Spinal cord (tissue), 10 donors: ENCODE measurements at places on chromosomes 3 and 15. TPM values are rescaled to one million over a fixed set of nuclear protein-coding genes. Genes with fewer than 3 reads are reported as not detected.

APBA2 gene
- 107 TPM for polyA plus RNA-seq

HESX1 gene
- polyA plus RNA-seq: 2.0 TPM

TMEM158 gene
- polyA plus RNA-seq: 19.2 TPM

FOXB1 gene
- 11.8 TPM for polyA plus RNA-seq

SLC22A13 gene
- polyA plus RNA-seq: 0.10 TPM

CFAP91 gene
- polyA plus RNA-seq: 14.0 TPM

CKMT1B gene
- 91.5 TPM for polyA plus RNA-seq

ADGRG7 gene
- not detected for polyA plus RNA-seq

NRG4 gene
- 7.3 TPM for polyA plus RNA-seq

CACNA2D2 gene
- 49.6 TPM for polyA plus RNA-seq

ANKDD1A gene
- polyA plus RNA-seq: 21.0 TPM

VWA5B2 gene
- polyA plus RNA-seq: 36.4 TPM

FBXO40 gene
- 0.09 TPM for polyA plus RNA-seq

RASL12 gene
- 11.7 TPM for polyA plus RNA-seq

BAHD1 gene
- polyA plus RNA-seq: 22.8 TPM

SSUH2 gene
- polyA plus RNA-seq: 1.6 TPM

ITGA11 gene
- 5.7 TPM for polyA plus RNA-seq

LMAN1L gene
- not detected for polyA plus RNA-seq

CEMIP gene
- polyA plus RNA-seq: 49.4 TPM
